Lower lobe of right lung (tissue), 2 donors: ENCODE measurements at places on chromosomes 4 and X. TPM values are rescaled to one million over a fixed set of nuclear protein-coding genes. Genes with fewer than 3 reads are reported as not detected.

GRCh38 chr4:154869301-154869700, 88.2 kb downstream of the RBM46 start:
- no peak for DNase-seq
- H3K27ac ChIP-seq: no peak overlapping the region
- no peaks in the 10 kb centered on the region for H3K27me3 ChIP-seq

GRCh38 chr4:142408003-142408441, 438.1 kb downstream of the INPP4B start:
- no peaks in the 10 kb centered on the region for H3K27me3 ChIP-seq
- H3K4me1 ChIP-seq: peaks cover 19% of the 10 kb centered on the region
- H3K36me3 ChIP-seq: no peaks in the 10 kb centered on the region
- H3K4me3 ChIP-seq: no peak overlapping the region

DNA sequence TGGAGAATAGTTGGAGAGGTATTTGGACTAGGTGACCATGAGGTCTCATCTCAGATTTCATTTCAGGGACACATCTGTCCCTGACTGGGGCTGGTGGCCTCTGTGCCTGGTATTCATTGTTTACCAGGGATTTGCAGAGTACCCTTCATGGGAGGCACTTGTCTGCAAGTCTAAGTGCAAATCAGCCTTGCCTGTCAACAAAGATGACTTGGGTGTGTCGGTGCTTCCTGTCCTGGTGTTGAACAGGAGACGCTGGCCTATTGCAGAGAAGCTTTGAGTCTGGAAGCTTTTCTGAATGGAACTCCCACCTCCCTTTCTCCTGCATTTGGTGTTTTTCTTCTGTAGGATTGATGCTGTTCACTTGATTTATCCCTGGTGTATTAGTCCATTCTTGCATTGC, 104.1 kb downstream of the TNIP2 start:
- H3K4me1 ChIP-seq: no peaks in the 10 kb centered on the region
- H3K27me3 ChIP-seq: no peaks in the 10 kb centered on the region
- no peak for DNase-seq
- no peak overlapping the region for H3K4me3 ChIP-seq
- no peak overlapping the region for H3K27ac ChIP-seq
- peaks cover 66% of the 10 kb centered on the region for H3K36me3 ChIP-seq

DNA sequence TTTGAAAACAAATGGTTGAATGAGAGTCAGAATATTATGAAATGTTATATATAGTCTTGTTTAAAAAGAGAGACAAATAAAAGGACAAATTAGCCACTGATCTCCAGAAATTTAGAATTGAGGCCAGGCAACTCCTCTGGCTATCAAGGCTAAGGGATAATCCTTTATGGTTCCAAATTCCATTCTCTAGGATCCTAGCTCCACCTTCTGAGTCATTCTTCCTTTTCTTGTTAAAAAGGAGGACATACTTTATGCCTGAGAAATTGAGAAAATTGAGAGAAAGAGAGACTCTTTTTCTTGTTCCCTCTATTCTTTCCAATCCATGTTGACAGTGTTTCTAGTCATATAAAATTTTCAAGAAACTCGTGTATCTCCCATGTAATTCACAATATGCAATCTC, 1299.5 kb downstream of the FSTL5 start:
- no peak overlapping the region for H3K4me3 ChIP-seq
- no peak overlapping the region for H3K27ac ChIP-seq
- H3K4me1 ChIP-seq: no peaks in the 10 kb centered on the region

TLR6 gene
- 12.4 TPM for total RNA-seq
